ENCODE measurements at places on chromosomes 6 and 20. TPM values are rescaled to one million over a fixed set of nuclear protein-coding genes. Genes with fewer than 3 reads are reported as not detected.

SLC4A11 gene
- polyA plus RNA-seq = 0.87 TPM

TSPO2 gene
- polyA plus RNA-seq = 0.12 TPM

CTCFL gene
- not detected for polyA plus RNA-seq

ZC2HC1B gene
- polyA plus RNA-seq = not detected

- H3K27ac ChIP-seq = no peak overlapping the region
- H3K36me3 ChIP-seq = no peaks in the 10 kb centered on the region
- H3K4me1 ChIP-seq = no peaks in the 10 kb centered on the region
- H3K27me3 ChIP-seq = no peaks in the 10 kb centered on the region
- DNase-seq = no peak
- H3K4me3 ChIP-seq = no peak overlapping the region
Measured at GRCh38 chr20:58568483-58569240, 53.5 kb upstream of the APCDD1L start.

- H3K27ac ChIP-seq = no peak overlapping the region
- H3K27me3 ChIP-seq = no peaks in the 10 kb centered on the region
- no peaks in the 10 kb centered on the region for H3K36me3 ChIP-seq
- H3K4me1 ChIP-seq = no peaks in the 10 kb centered on the region
Measured at GRCh38 chr20:9280666-9281065, 211.8 kb downstream of the PLCB4 start.

- no peaks in the 10 kb centered on the region for H3K4me1 ChIP-seq
- H3K27ac ChIP-seq = no peak overlapping the region
- DNase-seq = no peak
- H3K27me3 ChIP-seq = no peaks in the 10 kb centered on the region
Measured at GRCh38 chr6:45212976-45213375, 115.2 kb upstream of the RUNX2 start.

DNA sequence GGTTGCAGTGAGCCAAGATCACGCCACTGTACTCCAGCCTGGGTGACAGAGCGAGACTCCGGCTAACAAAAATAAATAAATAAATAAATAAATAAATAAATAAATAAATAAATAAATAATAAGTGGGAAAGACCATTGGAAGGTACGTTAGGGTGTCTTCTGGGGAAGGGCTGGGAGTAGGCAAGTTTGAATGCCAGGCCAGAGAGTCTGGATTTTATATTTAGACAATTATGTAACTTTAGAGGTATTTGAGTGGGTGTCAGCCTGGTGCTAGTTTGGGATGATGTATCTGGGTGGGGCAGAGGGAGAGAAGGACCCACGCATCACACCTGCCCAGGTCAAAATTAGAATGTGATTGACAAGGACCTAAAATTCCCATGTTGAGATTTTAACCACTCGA, 108.5 kb upstream of the PRND start:
- H3K4me3 ChIP-seq = no peak overlapping the region
- H3K27ac ChIP-seq = no peak overlapping the region
- H3K27me3 ChIP-seq = no peaks in the 10 kb centered on the region
- DNase-seq = no peak
- H3K4me1 ChIP-seq = no peaks in the 10 kb centered on the region
- H3K36me3 ChIP-seq = no peaks in the 10 kb centered on the region

- H3K27me3 ChIP-seq = no peaks in the 10 kb centered on the region
- no peak for DNase-seq
- no peaks in the 10 kb centered on the region for H3K36me3 ChIP-seq
- no peak overlapping the region for H3K27ac ChIP-seq
Measured at GRCh38 chr20:57097245-57097915, 169.1 kb downstream of the BMP7 start.

DNA sequence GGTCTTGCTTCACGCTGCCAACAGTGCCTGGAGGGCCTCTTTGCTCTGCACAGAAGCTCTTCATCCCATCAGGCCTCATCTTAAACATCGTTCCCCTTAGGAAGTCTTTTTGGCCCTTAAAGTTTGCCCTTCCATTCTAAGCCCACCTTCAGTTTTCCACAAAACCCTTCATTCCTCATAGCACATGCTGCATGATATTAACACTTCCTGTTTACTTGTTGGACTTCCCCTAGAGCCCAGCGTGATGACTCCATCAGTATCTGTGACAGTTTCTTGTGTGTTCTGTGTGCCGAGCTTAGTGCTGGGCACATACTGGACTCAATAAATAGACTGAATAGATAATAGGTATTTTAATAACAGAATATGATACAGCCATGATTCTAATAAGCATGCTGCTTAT, 2.2 kb downstream of the NT5DC1 start:
- H3K27me3 ChIP-seq = no peaks in the 10 kb centered on the region
- no peak overlapping the region for H3K27ac ChIP-seq
- no peaks in the 10 kb centered on the region for H3K36me3 ChIP-seq

DNA sequence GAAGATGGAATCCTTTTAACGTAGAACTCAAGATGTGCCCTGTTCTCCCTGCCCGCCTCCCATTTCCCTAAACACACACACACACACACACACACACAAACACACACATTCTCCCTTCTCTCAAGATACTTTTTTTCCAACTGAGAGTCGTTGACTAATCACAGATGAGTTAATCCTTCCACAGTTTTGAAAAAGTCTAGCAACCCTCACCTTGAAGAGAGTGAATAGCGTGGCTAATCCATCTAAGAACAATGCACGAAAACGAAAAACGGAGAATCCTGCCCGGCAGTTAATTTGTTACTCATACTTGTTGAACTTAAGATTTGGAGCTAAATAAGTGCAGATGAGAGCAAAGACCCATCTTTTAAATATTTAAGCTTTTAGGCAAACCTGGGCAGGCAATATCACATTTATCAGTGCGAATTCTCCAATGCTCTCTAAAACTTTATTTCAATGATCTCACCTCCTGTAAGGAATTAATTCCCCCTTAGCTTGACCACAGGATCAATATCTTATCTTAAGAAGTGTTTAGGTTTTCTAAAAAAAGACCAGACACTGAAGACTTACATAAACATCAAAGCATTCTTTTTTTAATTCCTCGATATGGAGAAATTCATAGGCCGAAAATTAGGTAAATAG, 1.1 kb downstream of the AGPAT4 start:
- peak overlapping the region; percentile 57 for H3K4me3 ChIP-seq
- no peak for DNase-seq
- H3K27ac ChIP-seq = no peak overlapping the region
- no peaks in the 10 kb centered on the region for H3K27me3 ChIP-seq
- H3K36me3 ChIP-seq = no peaks in the 10 kb centered on the region
- peaks cover 4% of the 10 kb centered on the region for H3K4me1 ChIP-seq

DNA sequence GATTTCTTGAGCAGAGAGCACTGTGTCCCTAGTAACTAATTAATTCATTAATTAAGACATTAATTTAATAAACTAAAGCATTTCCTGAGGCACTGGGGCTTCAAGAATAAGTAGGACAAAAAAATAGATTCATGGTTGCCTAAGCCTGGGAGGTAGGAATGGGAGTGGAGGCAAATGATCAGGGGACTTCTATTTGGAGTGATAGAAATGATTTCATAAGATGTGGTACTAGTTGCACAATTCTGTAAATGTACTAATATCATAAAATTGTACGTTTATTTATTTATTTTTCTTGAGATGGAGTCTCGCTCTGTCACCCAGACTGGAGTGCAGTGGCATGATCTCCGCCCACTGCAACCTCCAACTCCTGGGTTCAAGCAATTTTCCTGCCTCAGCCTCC, 287.2 kb downstream of the KHDC1L start:
- no peaks in the 10 kb centered on the region for H3K27me3 ChIP-seq
- no peaks in the 10 kb centered on the region for H3K36me3 ChIP-seq
- no peak overlapping the region for H3K27ac ChIP-seq
- no peaks in the 10 kb centered on the region for H3K4me1 ChIP-seq
- H3K4me3 ChIP-seq = no peak overlapping the region

DNA sequence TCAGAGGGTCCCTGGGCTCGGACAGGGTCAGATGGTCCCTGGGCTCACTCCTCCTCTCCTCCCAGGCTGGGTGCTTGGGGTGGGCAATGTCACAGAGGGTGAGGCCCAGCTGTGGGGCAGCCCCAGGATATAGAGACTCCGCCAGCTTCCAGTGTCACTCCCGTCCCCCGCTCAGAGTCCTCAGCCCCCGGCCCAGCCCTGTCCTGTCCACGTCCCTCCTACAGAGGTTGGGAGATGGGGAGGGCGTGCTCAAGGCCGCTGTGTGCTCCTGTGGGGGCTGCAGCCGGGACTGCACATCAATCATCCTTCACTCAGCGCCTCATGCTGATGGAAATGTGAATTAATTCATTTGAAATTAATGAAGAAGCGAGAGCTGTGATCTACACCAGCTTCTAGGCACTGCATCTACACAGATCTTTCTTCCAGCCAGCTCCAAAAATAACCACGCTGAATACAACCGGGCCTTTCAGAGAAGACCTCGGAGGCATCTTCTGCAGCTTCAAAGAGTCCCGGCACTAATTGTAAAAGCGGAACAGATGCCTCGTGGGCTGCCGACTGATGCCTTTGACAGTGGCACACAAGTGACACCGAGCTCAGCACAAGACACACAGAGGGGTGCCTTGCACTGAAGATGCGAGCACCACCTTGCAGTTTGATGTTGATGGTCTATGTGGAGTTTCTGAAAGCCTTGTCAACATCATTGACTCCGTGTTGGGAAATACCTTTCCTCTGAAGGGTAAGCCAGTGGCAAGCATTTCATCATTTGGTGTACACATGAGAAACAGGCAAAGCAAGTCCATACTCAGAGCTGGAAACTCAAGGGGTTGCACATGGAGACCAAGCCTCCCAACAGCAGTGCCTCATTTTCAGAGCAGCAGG, 39.3 kb downstream of the DACT2 start:
- H3K36me3 ChIP-seq = no peaks in the 10 kb centered on the region
- peaks cover 6% of the 10 kb centered on the region for H3K4me1 ChIP-seq
- no peak for DNase-seq
- H3K4me3 ChIP-seq = no peak overlapping the region
- no peak overlapping the region for H3K27ac ChIP-seq

GRCh38 chr6:22098601-22099031, 198.2 kb downstream of the PRL start:
- H3K27ac ChIP-seq = no peak overlapping the region
- no peaks in the 10 kb centered on the region for H3K4me1 ChIP-seq

GRCh38 chr6:80316686-80317231, 210.3 kb downstream of the BCKDHB start:
- no peaks in the 10 kb centered on the region for H3K4me1 ChIP-seq
- no peak for DNase-seq
- H3K4me3 ChIP-seq = no peak overlapping the region

DNA sequence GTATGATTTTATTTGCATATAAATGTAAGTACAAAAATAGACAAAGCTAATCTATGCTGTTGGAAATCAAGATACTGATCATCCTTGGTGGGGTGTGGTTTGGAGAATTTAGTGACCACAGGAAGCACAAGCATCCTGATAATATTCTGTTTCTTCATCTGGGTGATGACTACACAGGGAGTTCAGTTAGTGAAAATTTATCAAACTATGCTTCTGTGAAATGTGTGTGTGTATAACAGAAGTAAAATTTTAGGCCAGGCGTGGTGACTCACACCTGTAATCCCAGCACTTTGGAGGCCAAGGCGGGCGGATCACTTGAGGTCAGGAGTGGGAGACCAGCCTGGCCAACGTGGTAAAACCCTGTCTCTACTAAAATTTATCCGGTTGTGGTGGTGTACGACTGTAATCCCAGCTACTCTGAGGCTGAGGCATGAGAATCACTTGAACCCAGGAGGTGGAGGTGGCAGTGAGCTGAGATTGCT, 20.6 kb downstream of the ENPP3 start:
- DNase-seq = no peak
- H3K4me1 ChIP-seq = peaks cover 3% of the 10 kb centered on the region
- no peaks in the 10 kb centered on the region for H3K36me3 ChIP-seq
- no peak overlapping the region for H3K27ac ChIP-seq
- no peak overlapping the region for H3K4me3 ChIP-seq

GRCh38 chr6:7136859-7137334, 29.1 kb downstream of the RREB1 start:
- no peaks in the 10 kb centered on the region for H3K27me3 ChIP-seq
- H3K4me1 ChIP-seq = peaks cover 40% of the 10 kb centered on the region
- H3K27ac ChIP-seq = peak overlapping the region; percentile 98
- H3K4me3 ChIP-seq = no peak overlapping the region
- DNase-seq = no peak

All from pancreas (tissue), 10 donors.